ENCODE measurements at places on chromosomes 7 and 10.

DNA sequence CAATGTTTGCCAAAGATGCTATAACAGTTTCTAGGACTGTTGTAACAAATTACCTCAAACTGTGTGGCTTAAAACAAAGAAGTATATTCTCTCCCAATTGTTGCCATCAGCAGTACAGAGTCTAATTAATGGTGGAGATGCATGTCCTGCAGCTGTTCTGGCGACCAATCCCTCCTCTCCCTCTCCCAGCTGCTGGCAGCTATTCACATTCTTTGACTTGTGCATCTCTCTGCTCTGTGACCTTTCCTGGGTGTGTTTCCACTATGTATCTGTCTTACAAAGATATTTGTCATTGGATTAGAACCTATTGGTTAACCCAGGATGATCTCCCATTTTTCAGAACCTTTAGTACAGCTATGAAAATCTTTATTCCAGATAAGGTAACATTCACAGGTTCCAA, 561.7 kb upstream of the POM121L12 start:
- no peak for DNase-seq

DNA sequence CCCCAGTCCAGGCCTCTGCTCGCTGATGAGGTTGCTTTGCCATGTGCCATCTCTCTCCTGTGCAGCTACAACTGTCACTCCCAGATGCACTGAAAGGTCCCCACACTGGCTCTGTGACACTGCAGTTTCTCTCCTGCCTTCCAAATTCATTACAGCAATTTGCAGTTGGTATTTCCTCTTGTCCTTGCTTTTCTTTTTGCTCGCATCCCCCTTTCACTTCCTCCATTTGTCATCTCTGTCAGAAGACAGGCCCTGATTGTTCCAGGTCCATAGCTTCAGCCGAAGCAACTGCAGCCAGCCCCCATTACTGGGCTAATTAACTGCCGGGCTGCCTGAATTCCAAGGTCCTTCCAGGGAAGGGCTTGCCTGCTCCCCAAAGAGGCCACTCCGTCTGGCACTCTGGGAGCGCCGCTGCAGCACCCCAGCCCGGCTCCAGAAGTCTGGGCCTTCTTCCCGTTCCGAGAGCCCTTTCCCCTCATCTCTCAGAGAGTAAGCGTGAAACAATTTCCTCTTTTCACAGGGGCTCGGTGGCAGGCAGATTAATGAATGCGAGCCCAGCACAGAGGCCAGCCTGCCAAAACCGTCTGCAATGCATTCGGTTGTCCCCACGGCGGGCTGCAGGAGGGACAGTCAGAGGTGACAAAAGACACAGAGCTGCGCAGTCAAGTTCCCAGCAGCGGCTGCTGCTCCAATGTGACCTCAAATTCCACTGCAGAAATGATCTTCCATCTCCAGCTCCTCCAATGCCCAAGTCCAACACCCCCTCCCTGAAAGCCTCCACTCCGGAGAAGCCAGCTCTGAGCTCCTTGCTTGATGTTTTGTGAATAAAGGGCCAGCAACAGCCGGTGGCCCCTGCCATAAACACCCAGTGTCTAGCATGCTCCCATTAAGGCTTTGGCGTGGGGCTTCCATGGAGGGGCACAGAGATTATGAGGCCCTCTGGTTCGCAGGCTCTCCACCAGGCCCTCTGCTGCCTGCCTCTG, 279.4 kb upstream of the HABP2 start:
- peak; percentile 74 for DNase-seq

- DNase-seq, result no peak
Observed at GRCh38 chr7:141076377-141076776, 2.5 kb downstream of the TMEM178B start.

DNA sequence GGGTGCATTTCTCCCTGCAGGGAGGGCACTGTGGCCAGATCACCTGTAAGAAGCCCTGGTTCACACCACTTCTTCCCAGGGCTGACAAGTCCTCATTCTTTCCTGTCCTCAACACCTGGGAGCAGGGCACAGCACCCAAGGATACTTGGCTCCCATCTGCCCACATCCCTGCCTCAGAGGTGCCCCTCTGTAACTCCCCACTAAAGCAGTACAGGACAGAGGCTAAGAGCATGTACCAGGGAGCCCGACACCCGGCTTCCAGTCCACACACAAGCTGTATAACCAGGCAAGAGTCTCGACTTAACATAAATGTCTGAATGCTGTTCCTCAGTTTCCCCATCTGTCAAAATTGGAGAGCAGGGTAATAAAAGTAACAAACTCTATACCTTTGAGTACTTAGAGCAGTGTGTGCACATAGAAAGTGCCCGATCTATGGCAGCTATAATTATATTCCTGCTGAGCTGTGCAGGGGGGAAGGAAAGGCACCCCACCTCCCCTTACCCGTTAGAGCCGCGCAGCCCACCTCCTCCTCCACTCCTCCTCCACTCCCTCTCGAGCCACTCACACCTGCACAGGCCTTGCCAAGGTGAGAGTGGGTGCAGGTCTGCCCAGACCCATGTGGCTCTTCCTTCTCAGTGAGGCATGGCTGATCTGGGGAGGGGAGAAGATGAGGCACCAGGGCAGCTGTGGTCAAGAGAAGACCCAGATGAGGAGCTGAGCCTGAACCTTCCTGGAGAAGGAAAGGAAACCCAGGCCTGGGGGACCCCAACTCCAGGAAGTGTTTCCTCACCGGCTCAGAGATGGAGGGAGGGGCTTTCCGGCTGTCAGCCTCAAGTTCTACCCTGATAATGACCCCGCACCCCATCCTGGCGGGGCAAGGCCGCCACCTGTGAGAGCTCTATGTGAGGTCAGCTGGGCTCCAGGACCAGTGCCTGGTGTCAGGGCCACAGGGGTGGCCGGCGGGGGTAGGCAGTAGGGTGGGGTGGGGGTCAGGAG, 22.6 kb downstream of the PODXL start:
- no peak for DNase-seq

GRCh38 chr7:21616796-21617436, 74.1 kb downstream of the DNAH11 start:
- no peak for DNase-seq

DNA sequence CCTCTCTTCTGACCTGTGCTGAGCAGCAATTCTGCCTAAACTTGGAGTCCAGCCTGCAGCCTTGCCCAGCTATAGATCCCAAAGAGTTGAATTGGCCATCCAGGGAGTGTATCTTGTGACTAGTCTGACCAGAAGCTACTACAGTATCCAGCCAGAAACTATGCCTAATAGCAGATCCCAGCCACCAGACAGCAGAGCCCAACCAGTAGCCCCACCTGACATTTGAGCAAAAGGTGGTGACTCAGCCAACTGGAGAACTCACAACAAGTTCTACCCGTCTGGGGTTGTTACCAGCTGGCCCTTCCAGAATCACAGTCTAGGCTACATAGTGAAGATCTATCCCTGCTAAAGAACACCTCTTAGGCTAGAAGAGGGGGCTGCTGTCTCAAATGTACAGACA, 315.0 kb downstream of the CRPPA start:
- no peak for DNase-seq

GRCh38 chr7:22723637-22724036, 3.4 kb upstream of the IL6 start:
- no peak for DNase-seq

DNA sequence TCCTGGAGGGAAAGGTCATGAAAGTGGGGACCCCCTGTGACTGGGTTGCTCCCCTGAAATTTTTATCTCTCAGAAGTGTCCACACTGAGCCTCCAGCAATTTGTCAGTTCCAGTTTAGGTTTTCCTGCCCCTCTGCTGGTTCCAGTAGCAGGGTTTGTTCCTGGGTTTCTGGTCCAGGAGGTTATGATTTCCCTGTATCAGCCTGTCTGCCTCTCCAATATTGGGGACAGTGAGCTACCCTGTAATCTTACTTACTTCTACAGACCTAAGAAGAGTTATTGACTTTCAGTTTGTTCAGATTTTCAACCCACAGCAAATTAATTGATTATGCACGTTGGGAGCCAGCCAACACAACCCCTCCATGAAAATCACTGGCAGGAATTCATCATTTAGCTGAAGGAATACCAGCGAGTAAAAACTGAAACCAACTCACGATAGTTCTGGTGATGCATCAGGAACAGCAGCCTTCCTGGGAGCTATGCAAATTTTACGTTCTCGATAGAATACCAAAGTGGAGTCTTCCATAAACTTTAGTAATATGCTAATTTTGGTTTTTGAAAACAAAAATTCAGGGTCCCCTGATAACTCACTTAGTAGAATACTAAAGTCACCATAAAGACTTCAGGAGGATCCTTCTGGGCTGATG, 31.3 kb upstream of the IL15RA start:
- no peak for DNase-seq

DNA sequence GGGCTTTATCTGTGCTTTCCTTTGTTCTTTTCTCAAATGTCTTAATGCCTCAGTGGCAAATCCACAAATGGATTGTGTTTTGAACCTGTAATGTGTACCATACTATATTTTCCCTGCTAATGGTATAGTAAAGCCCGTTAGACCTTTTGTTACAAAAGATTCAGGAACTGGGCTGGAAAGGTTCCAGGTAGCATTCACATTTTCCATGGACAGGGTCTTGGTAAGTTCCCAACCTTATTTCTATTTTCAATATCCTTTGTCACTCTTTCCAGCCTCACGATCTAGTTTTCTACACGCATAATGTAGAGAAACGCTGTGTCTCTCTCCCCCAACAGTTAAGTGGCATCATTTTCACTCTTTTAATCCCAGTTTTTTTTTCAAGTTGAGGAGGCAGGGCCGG, 153.0 kb downstream of the PLCE1 start:
- no peak for DNase-seq

- no peak for DNase-seq
Observed at GRCh38 chr7:94109556-94109955, 105.4 kb upstream of the BET1 start.

DNA sequence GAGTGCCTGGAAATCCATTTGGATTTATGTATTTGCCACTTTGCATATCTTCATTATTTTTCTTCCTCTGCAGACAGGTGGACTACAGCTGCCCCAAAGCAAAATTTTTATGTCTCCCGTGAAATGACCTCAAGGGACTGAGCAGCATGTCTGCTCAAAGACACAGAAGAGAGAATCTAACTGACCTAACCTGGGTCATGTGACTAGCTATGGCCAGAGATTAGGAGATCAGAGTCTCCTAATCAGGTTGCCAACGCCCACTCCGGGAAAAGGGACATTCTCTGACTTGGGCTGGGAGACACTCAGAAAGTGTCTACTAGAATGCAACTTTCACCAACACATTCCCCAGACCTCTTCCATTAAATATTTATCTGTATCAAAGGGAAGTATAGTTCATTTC, 2.5 kb upstream of the BAMBI start:
- no peak for DNase-seq

All from tibial artery (tissue), 4 donors.